ENCODE measurements at places on chromosomes 6 and 20. TPM values are rescaled to one million over a fixed set of nuclear protein-coding genes. Genes with fewer than 3 reads are reported as not detected.

Gene NKX2-2
- 0.20 TPM for polyA plus RNA-seq

Gene C20orf204
- polyA plus RNA-seq = 0.66 TPM

Gene ZNF391
- 4.9 TPM for polyA plus RNA-seq

Gene C6orf163
- 1.3 TPM for polyA plus RNA-seq

Gene BNIP5
- polyA plus RNA-seq = 0.14 TPM

Gene FAM162B
- polyA plus RNA-seq = 9.4 TPM

Gene KIF25
- 1.00 TPM for polyA plus RNA-seq

Gene OPRL1
- 0.81 TPM for polyA plus RNA-seq

Gene DEFB132
- not detected for polyA plus RNA-seq

Gene MAD2L1BP
- 16.4 TPM for polyA plus RNA-seq

Gene PLAGL2
- 12.7 TPM for polyA plus RNA-seq

Gene ZGPAT
- polyA plus RNA-seq = 10.6 TPM

Gene RIN2
- polyA plus RNA-seq = 26.6 TPM

Gene FAM83C
- not detected for polyA plus RNA-seq

Gene TRIM15
- polyA plus RNA-seq = not detected

Gene SOBP
- polyA plus RNA-seq = 15.6 TPM

All from muscle of back (tissue), 13 donors.